SW 1271 (cell line): ENCODE measurements at places on chromosomes 7 and 10.

GRCh38 chr7:121081327-121081936, 92.9 kb downstream of the CPED1 start:
- peak; percentile 78 for DNase-seq

GRCh38 chr7:73683788-73684693, 644 bp downstream of the BUD23 start:
- no peak for DNase-seq

DNA sequence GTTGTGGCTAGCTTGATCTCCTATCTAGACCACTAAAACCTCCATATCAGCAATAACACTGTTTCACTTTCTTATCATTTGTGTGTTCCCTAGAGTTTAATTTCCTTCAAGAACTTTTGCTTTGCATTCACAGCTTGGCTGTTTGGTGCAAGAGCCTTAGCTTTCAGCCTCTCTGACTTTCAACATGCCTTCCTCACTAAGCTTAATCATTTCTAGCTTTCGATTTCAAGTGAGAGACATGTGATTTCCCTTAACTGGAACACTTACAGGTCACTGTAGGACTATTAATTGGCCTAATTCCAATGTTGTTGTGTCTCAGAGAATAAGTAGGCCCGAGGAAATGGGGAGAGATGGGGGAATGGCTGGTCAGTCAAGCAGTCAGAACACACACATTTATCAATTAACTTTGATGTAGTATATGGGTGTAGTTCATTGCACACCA, 10.6 kb upstream of the BPGM start:
- DNase-seq: no peak

GRCh38 chr10:12349629-12350166, 351 bp downstream of the CAMK1D start:
- no peak for DNase-seq

DNA sequence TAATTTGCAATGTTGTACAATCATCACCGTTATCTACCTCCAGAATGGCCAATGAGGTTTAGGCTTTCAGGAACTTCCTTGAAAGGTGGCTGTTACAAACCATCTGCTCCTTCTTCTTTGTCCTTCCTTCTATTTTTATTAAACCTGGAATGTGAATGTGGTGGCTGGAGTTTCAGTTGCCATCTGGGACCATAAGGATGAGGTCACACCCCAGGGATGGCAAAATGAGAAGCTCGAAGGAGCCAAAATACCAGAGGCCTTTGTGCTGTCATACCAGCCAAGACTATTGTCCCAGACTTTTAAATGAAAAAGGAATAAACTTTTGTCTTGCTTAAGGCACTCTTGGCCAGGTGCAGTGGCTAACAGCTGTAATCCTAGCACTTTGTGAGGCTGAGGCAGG, 30.9 kb upstream of the LMTK2 start:
- no peak for DNase-seq

DNA sequence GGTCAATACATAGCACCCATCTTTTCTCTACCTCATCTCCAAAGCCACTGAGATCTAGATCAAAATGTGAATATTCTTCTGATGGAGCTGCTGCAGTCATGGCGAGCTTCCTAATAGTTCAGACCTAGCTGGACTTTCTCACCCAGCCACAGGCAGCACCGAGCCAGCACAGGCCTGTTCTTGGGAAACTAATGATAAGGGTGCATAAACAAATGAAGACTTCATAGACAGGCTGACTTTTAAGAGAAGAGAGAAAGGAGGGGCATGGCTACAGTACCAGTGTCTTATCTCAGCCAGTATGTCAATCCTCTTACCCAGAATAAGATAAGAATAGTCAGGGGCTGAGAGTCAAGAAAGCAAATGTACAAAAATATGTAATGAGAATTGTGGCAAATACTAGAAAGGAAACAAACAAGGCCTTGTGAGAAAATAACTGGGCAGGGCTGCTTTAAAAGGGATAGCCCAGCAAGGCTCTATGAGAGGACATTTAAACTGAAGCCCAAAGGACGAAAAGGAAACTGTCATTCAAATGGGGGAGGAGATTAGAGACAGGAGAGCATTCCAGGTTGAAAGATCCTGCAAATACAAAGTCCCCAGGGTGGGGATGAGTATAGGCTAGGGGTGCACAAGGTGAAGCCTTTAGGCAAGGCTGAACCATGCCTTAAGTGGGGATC, 21.8 kb upstream of the CDK14 start:
- DNase-seq: no peak

DNA sequence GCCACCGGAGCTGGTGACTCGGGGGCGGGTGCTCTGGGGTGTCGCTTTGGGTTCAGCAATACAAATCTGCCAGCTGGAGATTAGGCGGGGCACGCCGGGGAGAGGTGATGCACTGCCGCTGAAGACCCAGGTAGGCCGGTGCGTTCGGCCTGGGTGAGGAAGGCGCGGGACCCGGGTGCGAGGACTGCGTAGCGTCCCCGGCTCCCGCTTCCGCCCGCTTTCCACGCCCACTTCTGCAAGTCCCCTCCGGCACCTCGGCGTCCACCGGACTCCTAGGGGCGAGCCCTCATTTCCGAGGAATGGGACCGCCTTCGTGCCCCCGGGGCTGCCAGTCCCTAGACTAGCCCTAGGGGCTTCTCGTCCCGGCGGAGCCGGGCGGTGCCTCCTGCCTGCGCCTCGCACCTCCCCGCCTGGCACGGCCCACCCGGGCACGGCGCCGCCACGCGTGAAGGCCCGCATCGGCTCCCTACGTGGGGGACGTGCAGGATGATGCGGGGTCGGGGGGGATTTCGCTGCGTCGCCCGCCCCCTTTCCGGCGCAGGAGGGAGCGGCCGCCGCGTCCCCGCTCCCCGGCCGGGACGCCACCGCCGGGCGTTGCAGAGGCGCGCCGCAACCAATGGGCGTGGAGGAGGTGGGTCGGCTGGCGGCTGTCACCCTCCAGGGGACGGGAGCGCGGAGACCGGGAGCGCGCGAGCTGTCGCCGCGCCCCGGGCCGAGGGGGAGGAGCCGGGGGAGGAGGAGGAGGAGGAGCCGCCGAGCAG, 40.0 kb downstream of the HK1 start:
- peak; percentile 53 for DNase-seq

DNA sequence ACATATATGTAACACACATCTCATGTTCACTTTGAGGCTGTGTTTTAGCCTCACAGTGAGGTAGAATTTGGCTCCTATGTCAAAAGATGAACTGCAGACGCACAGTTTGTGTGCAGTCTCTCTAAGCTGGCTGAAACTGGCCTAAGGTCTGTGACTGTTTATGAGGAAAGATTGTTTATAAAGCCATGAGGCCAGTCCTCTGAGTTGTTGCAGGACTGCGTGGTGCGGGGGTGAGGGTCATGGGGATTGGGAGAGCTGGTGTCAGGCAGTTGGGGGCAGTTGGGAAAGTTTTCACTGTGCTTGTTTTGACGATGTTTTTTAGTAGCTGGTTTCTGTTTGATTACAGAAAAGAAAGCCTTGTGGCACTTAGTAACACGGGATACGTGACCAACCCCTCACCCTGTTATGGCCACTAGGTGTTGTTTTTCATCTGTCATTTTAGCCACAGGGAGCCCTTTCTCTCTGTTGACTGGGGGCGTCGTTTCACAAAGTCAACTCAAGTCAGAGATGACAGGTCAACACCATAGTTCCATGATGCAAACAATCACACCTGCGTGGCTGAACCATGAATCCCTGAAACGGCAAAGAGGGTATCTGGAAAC, 310.9 kb downstream of the CCDC3 start:
- DNase-seq: no peak

DNA sequence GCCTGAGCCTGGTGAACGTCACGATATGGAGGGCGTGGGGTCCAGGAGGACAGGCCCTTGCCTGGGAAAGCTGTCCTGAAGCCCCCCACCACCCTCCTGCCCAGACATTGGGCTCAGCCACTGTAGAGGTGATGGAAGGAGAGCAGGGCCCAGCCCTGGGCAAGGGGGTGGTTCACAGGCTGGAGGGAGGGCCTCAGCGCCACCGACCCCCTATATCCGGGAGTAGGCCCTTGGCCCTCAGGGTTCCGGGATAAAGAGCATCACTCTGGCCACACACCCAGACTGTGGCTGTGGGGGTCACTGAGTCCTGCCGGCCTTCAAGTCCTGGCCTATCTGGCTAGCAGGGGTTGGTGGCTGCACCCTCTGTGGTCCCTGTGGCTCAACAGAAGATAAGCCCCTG, 55.3 kb upstream of the GTF2IRD1 start:
- no peak for DNase-seq

DNA sequence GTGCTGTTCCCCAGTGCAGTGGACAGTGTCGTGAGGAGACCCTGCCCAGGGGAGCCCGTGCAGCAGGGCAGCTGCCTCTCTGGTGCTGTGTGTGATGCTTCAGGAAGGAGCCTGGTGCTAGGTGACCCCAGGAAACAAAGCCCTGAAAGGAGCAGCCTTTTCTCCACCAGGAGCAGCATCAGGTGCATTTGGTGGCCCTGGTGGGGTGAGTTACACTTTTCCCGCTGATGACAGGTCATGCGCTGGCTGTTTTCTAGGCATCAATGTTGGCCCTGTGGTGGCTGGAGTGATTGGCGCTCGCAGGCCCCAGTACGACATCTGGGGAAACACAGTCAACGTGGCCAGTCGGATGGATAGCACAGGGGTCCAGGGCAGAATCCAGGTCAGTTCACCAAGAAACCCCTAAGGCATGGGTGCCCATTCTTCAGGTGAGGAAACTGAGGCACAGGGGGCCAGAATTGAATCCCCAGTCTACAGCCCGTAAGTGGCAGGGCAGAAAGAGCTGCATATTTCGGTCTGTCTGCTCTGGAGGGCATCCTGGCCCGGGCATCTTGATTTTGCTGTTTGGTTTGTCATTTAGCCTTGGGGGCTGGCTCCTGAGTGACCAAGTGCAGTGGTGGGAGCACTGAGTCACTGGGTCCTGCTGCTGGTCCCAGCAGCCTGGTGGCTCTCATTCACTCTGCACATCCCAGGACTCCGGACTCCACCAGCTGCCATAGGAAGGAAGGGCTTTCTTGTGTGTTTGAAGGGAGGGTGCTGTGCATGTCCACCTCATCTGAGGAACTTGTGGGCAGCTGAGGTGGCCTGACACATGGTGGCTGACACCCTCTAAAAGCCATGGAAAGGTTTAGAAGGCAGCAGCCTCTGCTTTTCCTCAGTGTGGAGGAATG, 136.3 kb downstream of the ADCY1 start:
- no peak for DNase-seq

- DNase-seq: no peak
Observed at GRCh38 chr10:76628801-76629200, 1008.8 kb downstream of the KCNMA1 start.

GRCh38 chr10:62643606-62644587, 160.6 kb upstream of the ADO start:
- no peak for DNase-seq

GRCh38 chr10:5591336-5591824, 66.6 kb downstream of the CALML3 start:
- DNase-seq: no peak

- DNase-seq: no peak
Observed at GRCh38 chr10:72123616-72124015, 35.3 kb upstream of the SPOCK2 start.

DNA sequence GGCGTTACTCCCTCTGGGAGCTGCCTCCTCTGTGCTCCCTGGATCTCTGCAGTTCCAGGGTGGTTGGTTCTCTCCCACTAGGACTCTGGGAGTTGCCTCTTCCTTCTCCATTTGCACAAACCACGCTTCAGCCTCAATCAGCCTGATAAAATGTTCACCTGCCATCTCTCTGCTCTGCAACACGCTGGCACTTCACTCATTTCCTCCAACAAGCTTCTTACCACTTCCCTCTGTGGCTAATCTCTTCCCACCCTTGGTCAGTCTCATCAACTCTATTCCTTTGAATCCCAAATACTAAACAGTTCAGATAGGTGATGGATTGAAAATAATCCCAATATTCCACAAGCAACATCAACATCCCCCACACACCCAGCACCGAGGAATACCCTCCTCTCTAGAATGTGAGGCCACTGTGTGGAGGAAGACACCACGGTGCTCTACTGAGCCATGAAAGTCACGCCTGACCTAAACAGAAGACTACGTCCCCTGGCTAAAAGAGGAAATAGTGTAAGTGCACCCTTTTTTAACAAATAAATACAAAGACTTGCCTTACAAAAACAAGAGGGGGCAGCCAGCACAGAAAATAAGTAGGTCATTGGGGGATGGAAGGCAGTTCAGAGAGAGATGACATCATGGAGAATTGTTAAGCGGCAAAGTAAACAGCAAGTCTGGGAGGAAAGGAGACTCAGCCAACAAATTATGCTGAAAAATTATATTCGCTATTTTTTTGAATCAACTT, 1.9 kb upstream of the FAM170B start:
- DNase-seq: no peak

GRCh38 chr7:92969061-92969460, 132.7 kb upstream of the CDK6 start:
- DNase-seq: no peak

DNA sequence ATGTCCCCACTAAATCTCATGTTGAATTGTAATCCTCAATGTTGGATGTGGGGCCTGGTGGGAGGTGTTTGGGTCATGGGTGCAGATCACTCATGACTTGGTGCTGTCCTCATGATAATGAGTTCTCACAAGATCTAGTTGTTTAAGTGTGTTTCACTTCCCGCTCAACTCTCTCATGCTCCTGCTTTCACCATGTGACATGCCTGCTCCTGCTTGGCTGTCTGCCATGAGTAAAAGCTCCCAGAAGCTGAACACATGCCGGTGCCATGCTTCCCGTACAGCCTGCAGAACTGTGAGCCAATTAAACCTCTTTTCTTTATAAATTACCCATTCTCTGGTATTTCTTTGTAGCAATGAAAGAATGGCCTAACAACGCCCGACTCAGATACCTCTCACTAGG, 6.2 kb upstream of the PSTK start:
- no peak for DNase-seq
